Stimulated activated CD4-positive, alpha-beta T cell treated with anti-CD3 and anti-CD28 coated beads, Interleukin-12 subunit alpha, Interleukin-12 subunit beta, amount 100 ng/mL, for 48 hours (primary cell): ENCODE measurements at places on chromosomes 3 and 15.

DNA sequence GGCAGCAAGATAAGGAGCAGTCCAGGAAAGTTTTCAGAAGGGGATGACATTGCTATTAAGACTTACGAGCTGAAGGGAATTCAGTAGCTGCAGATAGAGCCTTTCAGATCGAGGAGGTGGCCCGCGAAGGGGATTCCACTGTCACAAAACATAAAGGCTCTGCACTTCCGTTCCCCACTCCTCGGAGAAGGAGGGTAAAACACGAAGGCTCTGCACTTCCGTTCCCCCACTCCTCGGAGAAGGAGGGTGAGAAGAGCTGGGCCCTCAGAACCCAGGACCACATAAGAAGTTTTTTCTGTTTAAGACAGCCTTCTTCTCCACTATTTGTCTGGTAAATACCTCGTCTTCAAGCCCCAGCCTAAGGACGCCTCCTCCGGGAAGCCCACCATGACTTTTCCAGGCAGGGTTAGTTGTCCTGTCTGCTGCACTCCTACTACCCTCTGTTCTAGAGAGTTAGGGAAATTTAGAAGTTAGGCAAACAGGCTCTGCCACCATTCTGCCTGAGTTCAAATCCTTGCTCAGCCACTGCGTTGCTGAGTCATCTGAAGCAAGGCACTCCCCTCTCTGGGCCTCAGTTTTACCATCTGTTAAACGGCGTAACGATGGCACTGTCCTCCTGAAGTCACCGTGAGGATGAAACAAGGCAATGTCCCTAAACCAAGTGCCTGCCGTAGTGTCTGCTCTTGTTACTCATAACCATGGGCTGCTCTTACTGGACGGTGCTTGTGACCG, 134.1 kb upstream of the HES1 start:
- DNase-seq = no peak

- DNase-seq = no peak
Measured at GRCh38 chr3:53236112-53236841, 19.5 kb downstream of the TKT start.

DNA sequence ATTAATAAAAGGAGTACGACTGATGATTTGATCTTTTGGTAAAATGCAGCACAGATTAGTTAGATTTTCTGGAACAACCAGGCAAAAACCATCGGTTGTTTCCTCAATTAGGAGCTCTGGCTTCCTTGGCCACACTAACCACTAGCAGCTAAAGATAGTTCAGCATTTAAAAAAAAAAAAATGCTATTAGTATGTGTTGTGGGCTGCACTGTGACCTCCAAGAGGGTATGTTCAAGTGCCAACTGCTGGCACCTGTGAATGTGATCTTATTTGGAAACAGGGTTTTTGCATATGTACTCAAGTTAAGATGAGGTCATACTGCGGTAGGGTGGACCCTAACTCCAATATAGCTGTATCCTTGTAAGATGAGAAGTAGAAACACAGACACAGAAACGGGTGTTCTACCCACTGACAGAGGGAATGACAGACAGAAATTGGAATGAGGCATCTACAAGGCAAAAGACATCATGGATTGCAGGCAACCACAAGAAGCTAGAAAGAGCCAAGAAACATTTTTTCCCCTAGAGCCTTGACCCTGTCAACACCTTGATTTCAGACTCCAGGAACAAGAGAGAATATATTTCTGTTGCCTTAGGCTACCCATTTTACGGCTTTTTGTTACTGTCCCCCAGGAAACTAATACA, 534.6 kb upstream of the ROBO2 start:
- no peak for DNase-seq

DNA sequence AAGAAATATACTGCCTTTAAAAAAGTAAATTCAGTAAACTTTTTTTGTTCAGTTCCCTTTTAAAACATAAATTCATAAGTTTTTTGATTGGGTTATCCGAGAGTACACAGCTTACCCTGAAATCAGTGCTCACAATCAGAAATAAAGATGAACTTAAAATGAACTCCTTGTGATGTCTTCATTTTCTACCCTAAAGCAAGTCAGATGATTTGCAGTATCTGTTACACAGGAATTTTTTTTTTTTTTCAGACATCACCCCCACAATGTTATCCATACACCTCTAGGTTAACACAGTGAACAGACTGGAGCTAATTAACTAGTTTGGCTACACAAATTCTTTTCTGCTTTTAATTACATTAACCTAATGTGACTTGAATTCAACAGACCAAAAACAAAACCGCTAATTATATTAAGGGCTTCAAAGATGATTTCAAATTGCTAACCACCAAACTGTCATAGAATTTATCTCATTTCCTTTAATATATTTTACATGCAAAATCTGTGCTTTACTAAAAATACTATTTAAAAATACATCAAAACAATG, 1042.0 kb downstream of the ROBO1 start:
- no peak for DNase-seq

- no peak for DNase-seq
Measured at GRCh38 chr3:140199743-140200142, 264.8 kb downstream of the CLSTN2 start.

- no peak for DNase-seq
Measured at GRCh38 chr15:58244536-58244935, 106.4 kb downstream of the AQP9 start.

- peak; percentile 98 for DNase-seq
Measured at GRCh38 chr3:155854141-155854940, at the start of gene SLC33A1. TSS of gene SLC33A1 (minus strand) at chr3:155854427. CDS start at chr3:155853997, 430 bp downstream.

DNA sequence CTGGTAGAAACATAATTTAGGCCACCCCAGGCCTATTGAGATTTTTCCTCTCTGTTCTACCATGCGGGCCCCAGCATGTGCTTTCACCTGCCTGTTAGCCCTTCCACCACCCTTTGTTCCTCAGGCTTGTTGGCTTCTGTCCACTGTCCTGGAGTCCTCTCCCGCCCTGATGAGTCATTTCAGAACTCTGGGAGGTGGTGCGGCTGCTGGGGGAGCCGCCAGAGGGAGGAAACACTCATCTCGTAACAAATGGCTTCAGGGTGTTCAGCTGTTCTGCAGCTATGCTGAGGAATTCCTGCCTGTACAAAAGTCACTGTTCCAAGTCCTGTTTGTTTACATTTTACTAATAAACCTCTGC, 36.3 kb downstream of the LRTM1 start:
- no peak for DNase-seq

DNA sequence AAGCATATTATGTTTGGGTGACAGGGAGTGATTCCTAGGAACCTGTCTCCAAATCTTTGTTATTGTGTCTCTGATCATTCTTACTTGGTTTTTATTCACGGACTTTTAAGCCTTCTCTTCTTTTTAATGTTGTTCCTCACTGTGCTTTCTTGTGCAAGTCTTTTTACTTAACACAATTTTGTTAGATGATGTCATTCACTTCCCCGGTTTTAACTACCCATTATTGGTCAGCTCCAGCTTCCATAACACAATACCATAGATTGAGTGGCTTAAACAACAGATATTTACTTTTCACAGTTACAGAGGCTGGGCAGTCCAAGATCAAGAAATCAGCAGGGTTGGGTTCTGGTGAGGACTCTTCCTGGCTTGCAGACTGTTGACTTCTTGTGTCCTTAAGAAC, 436.3 kb upstream of the CBLB start:
- no peak for DNase-seq

- DNase-seq = peak; percentile 8
Measured at GRCh38 chr15:56496635-56497034, 31.7 kb upstream of the MNS1 start.

GRCh38 chr3:52070724-52071621, 14.6 kb upstream of the DUSP7 start:
- DNase-seq = no peak

- DNase-seq = no peak
Measured at GRCh38 chr3:72312339-72312738, 527.4 kb upstream of the PROK2 start.

GRCh38 chr3:32449691-32450090, 53.0 kb downstream of the CMTM6 start:
- DNase-seq = no peak

GRCh38 chr15:85685356-85685755, 109.4 kb downstream of the KLHL25 start:
- no peak for DNase-seq

- no peak for DNase-seq
Measured at GRCh38 chr15:88003541-88004327, 252.8 kb downstream of the NTRK3 start.

DNA sequence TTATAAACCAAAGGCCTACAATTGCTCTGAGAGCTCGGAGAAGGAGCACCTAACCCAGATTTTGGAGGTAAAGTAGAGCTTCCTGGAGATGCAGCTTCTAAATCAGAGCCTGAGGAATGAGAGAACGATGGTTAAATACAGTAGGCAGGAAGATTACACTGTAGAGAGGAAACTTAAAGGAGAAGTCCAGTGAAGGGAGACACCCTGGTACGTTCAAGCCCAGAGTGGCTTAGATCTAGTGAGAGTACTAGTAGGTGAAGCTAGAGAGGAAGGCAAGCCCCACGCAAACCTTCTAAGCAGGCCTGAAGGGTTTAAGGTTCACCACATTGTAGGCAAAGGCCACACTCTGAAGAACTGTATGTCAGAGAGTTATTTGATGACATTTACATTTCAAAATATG, 33.4 kb downstream of the SLC49A4 start:
- no peak for DNase-seq

- no peak for DNase-seq
Measured at GRCh38 chr3:138334608-138335007, 5.0 kb upstream of the NME9 start.

DNA sequence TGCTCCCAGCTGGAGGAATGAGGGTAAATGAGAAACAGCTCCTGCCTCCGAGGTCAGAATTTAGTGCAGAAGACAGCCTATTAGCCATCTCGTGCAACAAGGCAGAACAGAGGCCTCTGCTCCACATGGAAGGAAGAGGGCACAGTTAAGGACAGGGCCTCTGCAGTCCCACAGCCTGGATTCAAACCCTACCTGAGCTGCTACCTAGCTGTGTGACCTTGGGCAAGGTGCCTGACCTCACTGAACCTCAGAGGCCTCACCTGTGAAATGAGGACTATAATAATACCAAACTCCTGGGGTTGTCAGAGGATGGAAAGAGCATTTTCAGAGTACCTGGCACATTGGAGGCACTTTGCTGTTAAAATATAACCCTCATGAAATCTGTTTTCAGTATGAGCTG, 285.7 kb upstream of the CTNNB1 start:
- DNase-seq = no peak

GRCh38 chr3:160941885-160942494, 163.2 kb downstream of the B3GALNT1 start:
- peak; percentile 84 for DNase-seq

- peak; percentile 86 for DNase-seq
Measured at GRCh38 chr15:52078876-52079700, 33.5 kb downstream of the BCL2L10 start.

GRCh38 chr3:114307222-114307830, 13.5 kb downstream of the TIGIT start:
- DNase-seq = no peak

DNA sequence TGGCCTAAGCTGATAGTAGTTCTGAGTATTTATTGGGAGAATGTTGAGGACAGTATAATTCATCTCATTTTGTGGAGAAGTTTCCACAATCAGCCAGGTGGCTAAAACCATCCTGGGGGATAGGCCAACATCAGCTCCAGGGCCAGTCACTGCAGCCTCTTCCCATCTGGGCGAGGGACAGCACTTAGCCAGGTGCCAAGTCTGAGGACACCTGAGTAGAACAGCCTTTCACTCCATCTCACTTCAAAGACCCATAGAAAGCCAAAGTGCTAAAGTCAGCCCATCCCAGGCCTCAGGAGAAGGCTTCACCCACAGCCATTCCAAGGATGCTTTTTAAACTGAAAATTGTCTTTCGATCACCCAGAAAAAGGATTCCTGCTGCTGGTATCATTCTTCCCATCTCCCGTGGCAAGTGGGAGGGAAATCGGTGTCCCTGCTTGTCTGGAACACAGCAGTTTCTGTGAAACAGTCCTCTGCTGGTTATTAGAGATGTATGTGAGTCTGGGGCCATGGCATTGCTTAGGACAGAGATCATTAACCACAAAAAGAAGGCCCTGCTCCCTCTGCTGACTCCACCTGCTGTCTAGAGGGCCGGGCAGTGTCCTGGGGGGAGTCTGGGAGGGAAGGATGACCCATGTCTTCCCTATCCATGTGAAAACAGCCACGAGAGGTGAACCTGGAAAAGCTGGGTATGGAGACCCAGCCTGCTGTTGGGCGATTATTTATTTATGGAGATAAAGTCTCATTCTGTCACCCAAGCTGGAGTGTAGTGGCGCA, 9.6 kb downstream of the CALML4 start:
- no peak for DNase-seq

DNA sequence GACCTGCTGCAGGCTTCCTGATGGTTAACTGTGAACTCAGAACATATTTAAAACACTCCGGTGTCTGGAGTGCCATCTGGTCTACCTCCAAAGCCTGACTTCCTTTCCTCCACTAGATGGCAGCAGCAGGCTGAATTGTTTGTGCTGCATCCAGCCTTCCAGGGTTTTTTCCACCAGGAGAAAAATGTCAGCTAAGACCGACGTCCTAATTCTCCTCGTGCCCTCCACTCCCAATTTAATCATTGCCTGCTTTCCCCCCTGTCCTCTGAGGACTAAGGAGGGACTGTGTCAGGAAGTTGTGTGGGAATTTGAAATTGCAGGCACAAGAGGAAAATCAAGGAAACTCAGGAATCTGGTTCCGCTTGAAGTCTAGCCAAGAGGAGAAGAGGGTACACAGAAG, 165.2 kb upstream of the UMPS start:
- no peak for DNase-seq

GRCh38 chr15:45457220-45457619, 65.3 kb downstream of the SLC30A4 start:
- DNase-seq = no peak

DNA sequence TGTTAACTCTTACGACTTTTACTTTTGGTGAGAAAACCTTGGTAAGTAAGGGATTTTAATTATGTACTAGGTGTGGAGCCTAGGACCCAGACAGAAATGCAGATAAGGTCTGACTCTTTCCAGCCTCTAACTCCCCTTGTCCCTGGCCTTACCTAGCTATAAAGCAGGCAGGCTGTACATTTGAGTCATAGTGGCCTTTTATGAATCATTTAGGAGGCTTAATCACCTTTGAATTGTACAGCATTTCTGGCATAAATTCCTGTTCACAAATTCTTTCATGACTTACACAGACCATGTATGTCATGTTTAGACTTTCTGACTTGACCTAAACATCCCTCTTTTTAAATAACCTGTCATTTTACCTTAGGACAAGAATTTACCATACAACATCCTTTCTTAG, 47.4 kb downstream of the CHCHD4 start:
- no peak for DNase-seq

- peak; percentile 38 for DNase-seq
Measured at GRCh38 chr3:49602877-49603411, 48.7 kb downstream of the BSN start.

- no peak for DNase-seq
Measured at GRCh38 chr15:66098022-66098363, 155.6 kb downstream of the MEGF11 start.

- DNase-seq = no peak
Measured at GRCh38 chr3:176595307-176595706, 602.0 kb downstream of the TBL1XR1 start.
